ENCODE measurements at places on chromosomes 12 and 14. TPM values are rescaled to one million over a fixed set of nuclear protein-coding genes. Genes with fewer than 3 reads are reported as not detected.

RPL10L gene
- total RNA-seq = not detected

DNA sequence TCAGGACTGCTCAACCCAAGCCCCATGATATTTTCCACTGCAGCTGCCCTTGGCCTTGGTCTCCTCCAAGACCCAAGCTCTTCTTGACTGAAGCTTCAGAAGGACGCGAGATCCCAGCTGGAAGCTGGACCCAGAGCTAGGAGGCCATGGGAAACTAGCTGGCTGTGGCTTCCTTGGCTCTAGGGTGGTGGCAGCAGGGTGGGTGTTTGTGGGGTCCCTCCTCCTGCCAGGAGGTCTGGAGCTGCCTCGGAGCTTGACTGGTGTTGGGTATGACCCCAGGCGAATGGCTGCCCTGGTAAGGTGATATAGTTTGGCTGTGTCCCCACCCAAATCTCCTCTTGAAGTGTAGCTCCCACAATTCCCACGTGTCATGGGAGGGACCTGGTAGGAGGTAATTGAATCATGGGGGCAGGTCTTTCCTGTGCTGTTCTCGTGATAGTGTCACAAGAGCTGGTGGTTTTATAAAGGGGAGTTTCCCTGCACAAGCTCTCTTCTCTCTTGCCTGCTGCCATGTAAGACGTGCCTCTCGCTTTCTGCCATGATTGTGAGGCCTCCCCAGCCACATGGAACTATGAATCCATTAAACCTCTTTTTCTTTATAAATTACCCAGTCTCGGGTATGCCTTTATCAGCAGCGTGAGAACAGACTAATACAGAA lies 51.4 kb downstream of the TRPV4 start:
- no peak overlapping the region for H3K4me3 ChIP-seq
- H3K4me1 ChIP-seq = peaks cover 9% of the 10 kb centered on the region
- no peak for DNase-seq
- H3K36me3 ChIP-seq = no peaks in the 10 kb centered on the region
- no peak overlapping the region for H3K27ac ChIP-seq

GRCh38 chr12:3680919-3681594 lies 71.9 kb downstream of the CRACR2A start:
- peaks cover 6% of the 10 kb centered on the region for H3K36me3 ChIP-seq
- H3K27me3 ChIP-seq = no peaks in the 10 kb centered on the region
- H3K4me3 ChIP-seq = no peak overlapping the region
- peak; percentile 62 for DNase-seq
- H3K27ac ChIP-seq = no peak overlapping the region

GRCh38 chr12:54991991-54992375 lies 7.4 kb upstream of the TESPA1 start:
- no peaks in the 10 kb centered on the region for H3K27me3 ChIP-seq
- peak overlapping the region; percentile 58 for H3K4me3 ChIP-seq
- H3K4me1 ChIP-seq = peaks cover 68% of the 10 kb centered on the region

ZNF891 gene
- total RNA-seq = 4.0 TPM

TAS2R19 gene
- 16.4 TPM for total RNA-seq

JPH4 gene
- not detected for total RNA-seq

- no peaks in the 10 kb centered on the region for H3K36me3 ChIP-seq
- no peak overlapping the region for H3K27ac ChIP-seq
- no peak for DNase-seq
These were observed 74.8 kb downstream of the LGMN start for GRCh38 chr14:92673601-92674150.

MYL6B gene
- total RNA-seq = 33.1 TPM

- H3K4me1 ChIP-seq = peaks cover 15% of the 10 kb centered on the region
- no peak overlapping the region for H3K4me3 ChIP-seq
- no peak for DNase-seq
- H3K27me3 ChIP-seq = no peaks in the 10 kb centered on the region
These were observed 93.9 kb downstream of the DYRK2 start for GRCh38 chr12:67742461-67742860.

AJUBA gene
- total RNA-seq = not detected

- H3K4me3 ChIP-seq = peak overlapping the region; percentile 31
- H3K27ac ChIP-seq = peak overlapping the region; percentile 99
- peaks cover 4% of the 10 kb centered on the region for H3K36me3 ChIP-seq
- H3K4me1 ChIP-seq = peaks cover 100% of the 10 kb centered on the region
- DNase-seq = peak; percentile 94
These were observed 919.0 kb downstream of the GALC start for GRCh38 chr14:87073880-87074570.

- H3K27ac ChIP-seq = no peak overlapping the region
- no peak for DNase-seq
- no peaks in the 10 kb centered on the region for H3K36me3 ChIP-seq
- no peak overlapping the region for H3K4me3 ChIP-seq
These were observed 120.4 kb downstream of the ANO6 start for GRCh38 chr12:45336331-45336730.

DNA sequence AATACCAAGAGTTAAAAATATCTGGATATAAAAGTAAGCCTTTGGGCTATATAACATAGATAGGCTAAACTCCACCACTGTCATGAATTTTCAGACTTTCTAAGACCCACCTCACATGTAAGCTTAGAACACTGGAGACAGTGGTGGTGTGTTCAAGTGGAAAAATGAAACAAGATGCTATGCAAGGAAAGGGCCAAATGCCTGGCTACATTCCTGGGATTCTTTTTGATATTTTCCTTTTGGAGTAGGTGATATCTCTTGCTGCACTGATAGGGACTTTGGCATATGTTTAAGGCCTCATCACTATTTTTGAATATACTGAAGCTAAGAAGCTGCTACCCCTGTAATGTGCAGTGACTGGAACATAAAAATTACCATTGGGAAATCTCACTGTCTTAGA lies 341.3 kb downstream of the SLC16A7 start:
- H3K4me1 ChIP-seq = no peaks in the 10 kb centered on the region
- 0 out of 2 replicates have a peak, but pooled peaks cover 2% of the 10 kb centered on the region for H3K36me3 ChIP-seq
- no peaks in the 10 kb centered on the region for H3K27me3 ChIP-seq
- H3K27ac ChIP-seq = no peak overlapping the region

DNA sequence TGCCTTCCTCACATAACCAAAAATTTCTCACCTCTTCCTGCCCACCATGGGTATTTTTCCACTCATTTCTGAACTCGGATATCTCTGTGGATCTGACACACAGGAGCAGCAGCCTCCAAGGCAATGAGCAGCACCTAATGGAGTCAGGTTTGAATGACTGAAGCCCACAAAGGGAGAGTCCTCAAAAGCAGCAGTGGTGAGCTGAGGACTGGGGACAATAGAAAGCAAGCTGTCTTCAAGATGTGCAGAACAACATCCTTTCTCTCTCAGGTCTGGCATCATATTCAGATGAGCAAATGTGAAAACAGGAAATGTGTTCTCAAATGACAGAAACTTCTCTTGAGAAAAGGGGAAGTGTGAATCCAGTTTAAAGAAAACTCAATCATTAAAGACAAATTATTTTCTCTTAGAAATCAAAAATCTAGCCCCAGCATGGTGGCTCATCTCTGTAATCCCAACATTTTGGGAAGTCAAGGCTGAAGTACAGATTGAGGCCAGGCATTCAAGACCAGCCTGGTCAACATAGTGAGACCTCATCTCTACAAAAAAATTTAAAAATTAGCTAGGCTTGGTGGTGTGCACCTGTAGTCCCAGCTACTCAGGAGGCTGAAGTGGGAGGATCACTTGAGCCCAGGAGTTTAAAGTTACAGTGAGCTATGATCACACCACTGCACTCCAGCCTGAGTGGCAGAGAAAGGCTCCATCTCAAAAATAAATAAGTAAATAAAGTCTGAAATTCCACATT lies 54.2 kb downstream of the C12orf42 start:
- DNase-seq = peak; percentile 71
- peaks cover 13% of the 10 kb centered on the region for H3K4me1 ChIP-seq
- H3K4me3 ChIP-seq = no peak overlapping the region
- H3K27me3 ChIP-seq = no peaks in the 10 kb centered on the region
- H3K36me3 ChIP-seq = no peaks in the 10 kb centered on the region
- H3K27ac ChIP-seq = no peak overlapping the region

- peaks cover 41% of the 10 kb centered on the region for H3K36me3 ChIP-seq
- DNase-seq = no peak
- H3K4me3 ChIP-seq = no peak overlapping the region
- peaks cover 39% of the 10 kb centered on the region for H3K4me1 ChIP-seq
- peak overlapping the region; percentile 2 for H3K27ac ChIP-seq
These were observed 59.5 kb downstream of the SEL1L start for GRCh38 chr14:81474148-81474492.

OAS1 gene
- 23.6 TPM for total RNA-seq

DNA sequence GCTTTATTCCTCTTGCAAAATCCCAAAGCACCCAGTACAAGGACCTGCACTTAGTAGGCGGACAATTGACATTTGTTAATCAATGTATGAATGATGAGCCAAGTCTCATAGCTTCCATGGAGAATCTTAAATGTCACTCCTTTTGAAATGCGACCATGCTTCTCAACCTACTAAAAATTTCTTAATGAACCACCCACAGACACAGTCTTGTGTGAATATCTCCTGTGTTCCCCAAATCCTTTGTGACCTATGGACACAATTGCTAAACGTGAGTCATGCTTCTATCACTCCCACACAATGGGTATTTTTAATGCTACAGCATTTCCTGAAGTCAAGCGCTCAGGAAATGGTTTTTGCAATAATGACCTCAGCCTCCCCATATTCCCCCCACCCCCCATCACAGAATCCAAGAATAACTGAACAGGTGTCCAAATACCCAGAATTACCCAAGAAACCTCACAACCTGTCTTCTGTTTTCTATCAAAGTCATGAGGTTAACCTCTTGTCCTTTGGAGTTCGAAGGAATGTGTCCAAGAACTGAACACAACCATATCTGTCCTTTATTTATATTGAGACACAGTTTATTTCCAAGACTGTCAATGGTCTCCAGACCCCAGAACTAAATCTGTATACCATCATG lies 163.6 kb upstream of the PLEKHG7 start:
- DNase-seq = no peak
- no peak overlapping the region for H3K27ac ChIP-seq
- no peaks in the 10 kb centered on the region for H3K27me3 ChIP-seq
- H3K4me1 ChIP-seq = no peaks in the 10 kb centered on the region
- H3K36me3 ChIP-seq = no peaks in the 10 kb centered on the region
- H3K4me3 ChIP-seq = no peak overlapping the region

DNA sequence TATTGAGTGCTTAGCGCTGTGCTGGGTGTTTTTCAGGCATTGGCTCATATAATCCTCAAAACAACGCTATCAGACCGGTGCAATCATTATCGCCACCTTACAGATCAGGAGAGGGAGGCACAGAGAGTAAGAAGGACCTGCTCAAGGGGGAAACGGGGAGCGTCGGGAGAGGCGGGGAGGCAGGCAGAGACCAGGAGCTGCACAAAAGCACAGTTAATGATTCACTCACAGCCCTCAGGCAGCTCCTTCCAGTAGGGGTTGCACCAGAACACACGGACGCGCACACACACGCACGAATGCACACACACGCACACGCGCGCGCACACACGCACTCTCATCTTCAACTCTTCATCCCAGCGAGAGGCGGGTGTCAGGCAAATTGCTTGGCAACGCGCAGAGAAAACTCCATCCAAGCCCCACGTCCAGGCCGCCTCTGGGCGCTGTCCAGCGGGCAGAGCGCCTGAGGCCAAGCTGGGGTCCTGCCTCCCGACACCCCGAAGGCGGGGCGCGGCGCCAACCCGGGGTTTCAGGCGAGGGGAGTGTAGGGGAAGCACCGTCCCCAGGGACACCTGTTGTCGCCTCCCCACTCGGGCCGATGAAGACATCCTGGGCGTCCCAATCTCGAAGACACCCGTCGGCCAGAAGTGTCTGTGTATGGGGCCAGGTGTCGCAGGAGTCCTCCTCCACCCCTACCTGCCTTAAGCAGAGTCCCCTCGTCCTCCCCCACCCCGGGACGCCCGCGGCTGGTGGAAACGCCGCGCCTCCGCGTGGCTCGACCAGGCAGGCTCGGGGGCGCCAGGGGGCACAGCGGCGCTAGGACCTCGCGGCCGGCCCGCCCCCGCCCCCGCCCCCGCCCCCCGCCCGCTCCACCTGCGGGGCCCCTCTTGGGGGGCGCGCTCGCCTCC lies 35.5 kb upstream of the STON2 start:
- no peak overlapping the region for H3K4me3 ChIP-seq
- no peak overlapping the region for H3K27ac ChIP-seq
- peaks cover 3% of the 10 kb centered on the region for H3K4me1 ChIP-seq
- no peaks in the 10 kb centered on the region for H3K27me3 ChIP-seq
- no peak for DNase-seq

COX6A1 gene
- 542 TPM for total RNA-seq

TAS2R42 gene
- not detected for total RNA-seq

GRCh38 chr14:75493592-75494087 lies 28.6 kb upstream of the BATF start:
- H3K4me1 ChIP-seq = peaks cover 10% of the 10 kb centered on the region
- 0 out of 2 replicates have a peak, but pooled peaks cover 2% of the 10 kb centered on the region for H3K27me3 ChIP-seq
- no peak for DNase-seq
- H3K36me3 ChIP-seq = no peaks in the 10 kb centered on the region
- H3K27ac ChIP-seq = no peak overlapping the region

DNA sequence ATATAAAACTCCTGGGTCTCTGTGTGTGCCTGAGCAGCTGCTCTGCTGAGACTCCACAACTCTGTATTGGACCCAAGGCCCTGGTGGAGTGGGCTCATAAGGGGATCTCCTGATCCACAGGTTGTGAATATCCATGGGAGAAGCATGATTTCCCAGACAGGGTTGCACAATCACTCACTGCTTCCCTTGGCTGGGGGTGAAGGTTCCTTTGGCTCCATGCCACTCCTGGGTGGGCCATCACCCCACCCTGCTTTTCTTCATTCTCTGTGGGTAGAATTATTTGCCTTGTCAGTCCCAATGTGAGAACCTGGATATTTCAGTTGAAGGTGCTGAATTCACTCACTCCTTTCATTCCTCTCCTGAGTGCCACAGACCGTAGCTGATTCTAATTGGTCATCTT lies 205.2 kb upstream of the TMEM260 start:
- no peaks in the 10 kb centered on the region for H3K4me1 ChIP-seq
- no peaks in the 10 kb centered on the region for H3K27me3 ChIP-seq
- no peak overlapping the region for H3K4me3 ChIP-seq
- H3K36me3 ChIP-seq = no peaks in the 10 kb centered on the region
- no peak overlapping the region for H3K27ac ChIP-seq

- no peak overlapping the region for H3K4me3 ChIP-seq
- H3K4me1 ChIP-seq = no peaks in the 10 kb centered on the region
- H3K27ac ChIP-seq = no peak overlapping the region
- H3K27me3 ChIP-seq = no peaks in the 10 kb centered on the region
These were observed 229.4 kb downstream of the ZFP36L1 start for GRCh38 chr14:68563251-68564131.
